ENCODE measurements at places on chromosomes 3 and 15.

GRCh38 chr15:84874981-84875699, 9.3 kb upstream of the SLC28A1 start:
- DNase-seq, result no peak

- no peak for DNase-seq
These were observed 855 bp upstream of the ABHD5 start for GRCh38 chr3:43689766-43690399.

DNA sequence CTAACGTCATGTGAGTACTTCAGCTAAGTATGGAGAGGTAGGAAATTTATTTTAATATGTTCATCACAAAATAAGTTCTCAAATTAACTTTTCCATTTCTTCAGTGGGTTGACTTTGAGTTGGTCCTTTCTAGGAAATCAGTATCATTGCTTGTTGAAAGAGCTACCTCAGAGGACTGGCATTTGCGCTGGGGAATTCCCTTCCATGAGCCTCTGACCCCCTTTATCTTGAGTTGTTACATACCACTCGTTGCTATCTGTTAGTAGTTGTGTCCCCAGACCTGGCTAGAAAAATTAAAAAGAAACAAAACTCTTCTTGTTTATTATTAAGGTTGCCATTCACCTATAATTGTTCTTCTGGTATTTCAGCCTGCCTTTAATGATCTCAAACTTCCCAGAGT, 96.8 kb upstream of the ROBO2 start:
- no peak for DNase-seq

DNA sequence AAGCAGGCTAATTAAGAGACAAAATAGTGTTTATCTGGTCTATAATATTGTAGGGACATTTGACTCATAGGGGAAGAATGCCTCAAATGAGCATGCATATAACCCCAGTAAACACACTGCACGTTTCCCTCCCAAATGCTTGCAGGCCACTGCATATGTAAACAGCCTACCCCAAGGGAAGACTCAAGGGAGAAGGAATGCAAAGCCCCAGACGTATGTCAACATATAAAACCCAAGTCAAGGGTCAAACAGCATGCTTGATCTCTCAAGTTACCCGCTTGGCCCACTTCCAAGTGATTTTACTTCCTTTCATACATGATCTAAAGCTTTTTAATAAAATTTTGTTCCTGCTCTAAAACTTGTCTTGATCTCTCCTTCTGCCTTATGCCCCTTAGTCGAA, 1090.0 kb downstream of the OTOL1 start:
- DNase-seq, result no peak

- DNase-seq, result no peak
These were observed 16.2 kb downstream of the FYCO1 start for GRCh38 chr3:45979378-45979777.

GRCh38 chr15:50042775-50043174, 76.3 kb downstream of the ATP8B4 start:
- DNase-seq, result no peak

GRCh38 chr3:24220859-24221657, 273.6 kb downstream of the THRB start:
- DNase-seq, result no peak

- no peak for DNase-seq
These were observed 11.7 kb upstream of the CP start for GRCh38 chr3:149233323-149233722.

GRCh38 chr3:21662403-21662802, 88.6 kb downstream of the ZNF385D start:
- DNase-seq, result no peak

- no peak for DNase-seq
These were observed 24.1 kb downstream of the PRR20G start for GRCh38 chr3:127263586-127264231.

DNA sequence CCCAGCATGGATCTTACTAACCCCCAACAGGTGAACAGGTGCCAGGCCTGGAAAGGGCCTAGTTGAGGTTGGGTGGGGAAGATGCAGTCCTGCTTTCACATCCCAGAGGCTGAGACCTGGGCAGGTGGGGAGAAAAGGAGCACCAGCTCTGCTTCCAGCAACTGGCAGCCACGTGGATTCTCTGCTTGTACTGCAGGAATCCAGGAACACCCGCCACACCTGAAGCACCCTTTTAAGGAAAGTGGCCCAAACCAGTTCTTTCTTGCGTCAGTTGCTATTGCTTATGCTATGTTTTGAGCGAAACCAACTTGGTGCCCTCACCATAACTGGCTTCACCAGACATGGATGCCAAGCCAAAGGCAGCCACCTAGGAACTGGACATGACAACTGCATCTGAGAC, 28.1 kb upstream of the NEO1 start:
- no peak for DNase-seq

- DNase-seq, result no peak
These were observed 81.3 kb upstream of the BHLHE40 start for GRCh38 chr3:4897765-4898453.

DNA sequence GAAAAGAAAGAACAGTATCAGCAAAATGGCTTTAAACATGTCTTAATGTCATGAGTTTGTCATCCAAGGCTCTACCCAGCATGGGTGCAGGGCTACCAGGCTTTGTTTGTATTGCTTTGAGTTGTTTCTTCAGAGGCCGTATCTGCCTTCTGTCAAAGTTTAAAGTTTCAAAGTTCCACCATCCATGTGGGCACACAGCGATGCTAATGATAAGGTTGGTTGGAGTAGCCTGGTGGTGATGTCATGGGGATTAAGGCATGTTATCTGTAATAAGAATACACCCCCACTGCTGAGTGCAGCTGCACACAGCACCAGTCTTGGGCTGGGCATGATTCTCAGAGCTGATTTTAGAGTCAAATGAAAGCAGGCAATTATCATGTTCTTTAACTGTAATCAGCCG, 72.0 kb upstream of the LRTM1 start:
- no peak for DNase-seq

DNA sequence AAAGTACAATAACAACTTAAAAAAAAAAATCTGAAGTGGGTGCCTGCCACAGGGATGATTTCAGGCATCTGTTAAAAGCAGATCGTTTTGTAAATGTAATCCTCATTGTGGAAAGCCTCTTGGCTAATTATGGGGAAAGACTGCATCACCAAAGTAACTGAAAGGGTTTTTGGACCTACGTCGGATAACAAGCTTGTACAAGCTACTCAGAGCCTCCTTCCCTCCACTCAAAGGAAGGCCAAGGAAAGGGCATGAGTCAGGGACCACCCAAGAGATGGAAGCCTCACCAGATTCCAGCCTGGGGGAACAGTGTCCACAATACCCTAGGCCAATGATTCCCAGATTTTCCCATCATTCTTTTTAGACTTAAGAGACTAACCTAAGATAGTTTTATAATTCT, 84.3 kb downstream of the ATP1B3 start:
- DNase-seq, result no peak

DNA sequence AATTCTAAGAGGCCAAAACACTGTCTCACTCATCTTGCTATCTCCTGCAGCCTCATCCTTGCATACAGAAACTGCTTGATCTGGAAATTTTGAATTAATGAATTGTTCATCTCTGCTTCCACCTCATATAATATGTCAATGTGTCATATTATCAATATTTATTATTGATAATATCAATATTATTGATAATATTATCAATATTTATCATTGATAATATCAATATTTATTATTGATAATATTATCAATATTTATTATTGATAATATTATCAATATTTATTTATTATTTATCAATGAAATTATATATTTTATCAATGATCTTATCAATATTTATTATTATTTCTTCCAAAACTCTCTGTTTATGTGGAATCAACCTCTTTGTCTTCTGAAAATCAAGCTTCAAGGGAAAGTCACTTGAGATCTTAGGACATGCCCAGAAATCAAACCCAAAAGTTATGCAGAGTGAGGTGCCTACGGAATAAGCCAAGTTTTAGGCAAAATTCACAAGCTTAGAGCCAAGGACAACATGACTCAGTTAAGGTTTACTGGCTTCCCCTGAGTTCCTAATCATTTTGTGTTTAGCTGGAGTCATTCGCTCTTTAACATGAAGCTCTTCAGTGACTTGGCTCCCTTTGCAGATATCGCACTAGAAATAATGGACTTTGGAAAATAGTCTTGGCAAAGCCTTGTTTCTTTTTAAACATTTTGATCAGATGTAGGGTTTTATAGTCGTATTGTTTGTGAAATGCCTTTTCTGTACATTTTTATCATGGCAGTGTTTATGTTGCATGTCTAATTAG, 297.1 kb upstream of the RARB start:
- DNase-seq, result no peak

DNA sequence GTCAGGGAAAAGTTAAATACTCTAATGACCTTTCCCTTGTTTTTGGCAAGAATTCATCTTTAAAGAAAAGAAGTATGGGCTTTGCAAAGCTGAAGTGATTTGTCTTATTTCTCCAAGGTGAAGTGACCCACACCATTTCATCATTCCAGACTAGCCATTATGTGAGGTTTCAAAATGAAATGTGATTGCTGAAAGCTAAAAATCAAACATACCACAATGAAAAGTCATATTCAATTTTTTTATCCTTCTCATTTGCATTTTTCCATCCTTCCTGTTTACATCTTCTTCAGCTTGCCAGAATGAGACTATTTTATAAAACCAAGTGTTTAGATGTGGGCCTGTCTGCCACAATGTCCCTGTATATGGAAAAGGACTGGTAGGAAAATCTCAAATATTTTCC, 142.3 kb upstream of the STRIT1 start:
- no peak for DNase-seq

DNA sequence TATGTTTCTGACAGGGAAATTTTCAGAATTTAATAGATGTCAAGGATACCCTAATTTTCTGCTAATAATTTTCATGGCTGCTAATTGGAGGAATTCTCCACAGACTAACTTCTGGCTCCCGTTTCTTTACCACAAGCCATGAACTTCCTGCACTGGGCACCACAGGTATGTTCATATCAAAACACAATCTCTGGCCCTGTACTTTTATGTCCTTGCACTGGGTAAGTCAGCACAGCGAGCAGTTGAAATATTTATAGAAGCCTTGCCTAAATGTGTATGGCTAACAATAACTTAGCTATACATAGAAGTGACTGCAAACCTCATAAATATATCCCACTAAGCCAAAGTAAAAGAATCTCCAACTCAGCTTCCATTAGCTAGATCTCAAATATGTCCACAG, 246.9 kb downstream of the ZIC1 start:
- DNase-seq, result no peak

GRCh38 chr3:147368561-147369221, 37.7 kb downstream of the ZIC4 start:
- no peak for DNase-seq

GRCh38 chr15:77168616-77169015, 97.7 kb upstream of the TSPAN3 start:
- DNase-seq, result no peak

- DNase-seq, result no peak
These were observed 1.5 kb downstream of the CAND2 start for GRCh38 chr3:12797892-12798558.

- no peak for DNase-seq
These were observed 33.6 kb downstream of the GPR171 start for GRCh38 chr3:151169262-151169947.

DNA sequence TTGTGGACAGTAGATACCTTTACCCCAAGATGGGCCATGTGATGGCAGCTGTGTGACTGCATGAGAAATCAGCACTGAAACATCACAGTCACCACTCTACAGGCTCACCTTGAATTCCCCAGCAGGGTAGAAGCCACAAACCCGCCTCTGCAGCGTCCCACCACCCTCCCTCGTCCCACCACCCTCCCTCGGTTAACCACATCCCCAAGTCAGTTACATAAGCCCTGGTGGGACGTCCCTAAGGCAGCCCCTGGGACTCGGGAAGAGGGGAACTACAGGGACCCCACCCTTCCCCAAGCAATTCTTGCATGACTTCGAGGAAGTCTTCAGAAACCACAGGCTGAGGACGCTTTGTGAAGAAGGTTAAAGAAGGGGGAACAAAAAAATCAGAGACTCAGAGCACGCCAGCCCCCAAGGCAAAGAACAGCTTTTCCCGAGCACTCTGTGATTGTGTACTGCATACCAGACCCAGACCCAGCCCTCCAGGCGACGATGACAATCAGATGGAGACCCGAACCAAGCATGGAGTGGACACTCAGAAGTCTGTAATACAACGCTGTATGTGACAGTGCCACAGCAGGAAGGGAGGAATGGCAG, 60.5 kb downstream of the SH3BP5 start:
- no peak for DNase-seq

- no peak for DNase-seq
These were observed 28.5 kb downstream of the TRIM42 start for GRCh38 chr3:140706360-140706759.

- DNase-seq, result no peak
These were observed 105.5 kb downstream of the MME start for GRCh38 chr3:155185631-155186071.

GRCh38 chr15:99098426-99098825, 6.5 kb upstream of the SYNM start:
- DNase-seq, result no peak

- DNase-seq, result no peak
These were observed 6.7 kb downstream of the CA12 start for GRCh38 chr15:63374686-63375520.

- no peak for DNase-seq
These were observed 722 bp upstream of the CCDC50 start for GRCh38 chr3:191328383-191328961.

All from NCI-H774 (cell line).